Activated CD4-positive, alpha-beta memory T cell treated with anti-CD3 and anti-CD28 coated beads, Interleukin-2, amount 10 ng/mL, durations not matched to agents 7 days and 5 days (primary cell): ENCODE measurements at places on chromosomes 1 and 21.

- no peaks in the 10 kb centered on the region for H3K4me1 ChIP-seq
- no peaks in the 10 kb centered on the region for H3K36me3 ChIP-seq
- DNase-seq, result peak; percentile 78
- H3K27me3 ChIP-seq, result peaks cover 3% of the 10 kb centered on the region
- H3K27ac ChIP-seq, result no peak overlapping the region
These were observed 36.4 kb downstream of the ZNF697 start for GRCh38 chr1:119611701-119612113.

GRCh38 chr1:203440771-203441170 is 34.8 kb upstream of the PRELP start:
- H3K27me3 ChIP-seq, result peaks cover 34% of the 10 kb centered on the region
- H3K4me3 ChIP-seq, result no peak overlapping the region
- DNase-seq, result no peak
- no peaks in the 10 kb centered on the region for H3K4me1 ChIP-seq

- DNase-seq, result no peak
- H3K4me3 ChIP-seq, result no peak overlapping the region
- peaks cover 2% of the 10 kb centered on the region for H3K4me1 ChIP-seq
- peaks cover 8% of the 10 kb centered on the region for H3K36me3 ChIP-seq
- no peak overlapping the region for H3K27ac ChIP-seq
These were observed 29.9 kb downstream of the HLCS start for GRCh38 chr21:36936361-36937135.

DNA sequence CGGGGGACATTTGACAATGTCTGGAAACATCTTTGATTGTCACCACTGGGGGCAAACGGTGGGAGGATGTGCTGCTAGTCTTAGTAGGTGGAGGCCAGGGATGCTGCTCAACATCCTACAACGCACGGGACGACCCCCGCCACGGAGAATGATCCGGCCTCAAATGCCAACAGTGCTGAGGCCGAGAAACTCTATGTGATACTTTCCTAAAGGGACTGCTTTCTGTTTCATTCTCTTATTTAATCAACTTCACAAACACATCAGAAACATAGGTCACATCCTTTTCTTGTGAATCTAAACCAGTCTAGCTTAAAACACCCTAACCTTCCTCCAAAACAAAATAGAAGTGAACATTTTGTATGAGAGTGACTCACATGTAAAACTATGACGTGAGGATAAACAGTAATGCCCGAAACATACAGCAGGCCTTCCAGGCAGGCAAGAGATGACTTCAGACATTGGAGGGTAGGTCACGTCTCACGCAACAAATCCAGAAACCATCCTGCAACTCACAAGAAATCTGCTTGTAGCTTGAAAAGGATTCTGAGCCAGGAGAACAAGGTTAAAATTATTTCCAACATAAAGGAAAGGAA is 37.2 kb upstream of the ETS2 start:
- peak overlapping the region; percentile 97 for H3K27ac ChIP-seq
- peaks cover 23% of the 10 kb centered on the region for H3K27me3 ChIP-seq
- H3K36me3 ChIP-seq, result peaks cover 10% of the 10 kb centered on the region
- H3K4me1 ChIP-seq, result peaks cover 37% of the 10 kb centered on the region

DNA sequence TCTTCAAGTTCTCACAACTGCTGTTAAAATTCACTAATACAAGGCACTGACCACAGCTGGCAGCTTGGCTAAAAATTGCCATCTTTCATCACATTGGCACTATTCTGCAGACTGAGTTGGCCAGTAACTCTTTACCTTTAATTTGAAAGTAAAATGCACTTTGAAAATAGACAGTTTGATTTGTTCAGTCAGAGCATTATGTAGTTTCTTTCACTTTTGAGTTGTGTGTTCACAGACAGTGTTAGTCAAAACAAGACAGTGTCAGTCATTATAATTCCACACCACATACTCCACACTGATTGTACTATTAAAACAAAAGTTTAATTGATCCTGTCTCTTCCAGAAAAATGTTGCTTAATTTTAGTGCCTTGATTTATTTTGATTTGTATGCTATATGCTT is 160.7 kb downstream of the SDCCAG8 start:
- H3K4me3 ChIP-seq, result peak overlapping the region; percentile 8
- peaks cover 51% of the 10 kb centered on the region for H3K4me1 ChIP-seq
- peaks cover 19% of the 10 kb centered on the region for H3K36me3 ChIP-seq
- H3K27me3 ChIP-seq, result no peaks in the 10 kb centered on the region

DNA sequence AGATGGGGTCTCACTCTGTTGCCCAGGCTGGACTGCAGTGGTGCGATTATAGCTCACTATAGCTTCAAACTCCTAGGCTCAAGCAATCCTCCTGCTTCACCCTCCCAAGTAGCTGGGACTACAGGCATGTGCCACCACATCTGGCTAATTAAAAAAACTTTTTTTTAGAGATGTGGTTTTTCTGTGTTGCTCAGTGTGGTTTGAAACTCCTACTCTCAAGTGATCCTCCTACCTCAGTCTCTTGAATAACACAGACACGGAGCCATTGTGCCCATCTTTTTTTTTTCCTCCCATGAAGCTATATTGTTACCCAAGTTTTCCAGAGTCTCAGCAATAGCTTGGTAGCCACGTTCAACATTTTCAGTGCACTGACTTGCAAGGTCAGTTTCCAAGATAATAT is 2.7 kb downstream of the GIPC2 start:
- H3K4me1 ChIP-seq, result peaks cover 27% of the 10 kb centered on the region
- H3K27me3 ChIP-seq, result peaks cover 39% of the 10 kb centered on the region
- H3K27ac ChIP-seq, result no peak overlapping the region

DNA sequence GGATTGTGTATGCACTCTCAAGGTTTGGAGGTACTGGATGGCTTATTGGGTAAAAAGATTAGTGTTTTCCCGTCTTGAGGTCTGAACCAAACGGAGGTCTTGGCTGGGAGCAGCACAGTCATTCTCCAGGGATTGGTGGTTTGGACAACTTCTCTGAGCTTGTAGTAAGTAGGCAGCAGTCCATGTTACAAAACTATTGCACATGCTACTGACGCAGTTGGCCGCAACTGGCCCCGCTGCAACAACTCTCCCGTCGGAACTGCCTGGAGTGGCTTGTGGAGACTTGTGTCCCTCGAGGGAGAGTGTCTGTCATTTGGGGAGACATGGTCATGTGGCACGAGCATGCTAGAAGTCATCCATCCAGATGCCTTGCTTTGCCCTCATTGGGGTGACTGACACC is 276.0 kb downstream of the TM2D1 start:
- no peak overlapping the region for H3K4me3 ChIP-seq
- no peaks in the 10 kb centered on the region for H3K36me3 ChIP-seq
- H3K27ac ChIP-seq, result no peak overlapping the region
- no peak for DNase-seq

DNA sequence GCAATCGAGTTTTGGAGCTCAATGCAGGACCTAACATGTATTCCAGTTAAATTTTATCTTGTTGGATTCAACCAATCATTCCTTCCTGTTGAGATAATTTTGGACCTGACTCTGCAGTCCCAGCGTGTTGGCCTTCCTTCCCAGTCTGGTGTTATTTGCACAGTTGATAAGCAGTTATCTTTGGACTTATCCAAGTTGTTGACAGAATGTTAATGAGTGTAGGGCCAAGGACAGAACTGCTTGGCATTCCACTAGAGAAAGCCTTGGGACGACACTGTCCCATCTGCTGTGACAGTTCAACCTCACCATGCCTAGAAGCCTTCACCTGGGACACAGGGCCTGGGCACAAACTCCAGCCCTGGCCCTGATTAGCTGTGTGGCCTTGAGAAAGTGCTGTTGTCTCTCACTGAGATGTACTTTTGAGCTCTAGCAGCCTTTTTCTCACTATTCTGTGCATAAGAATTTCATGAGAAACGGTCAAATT is 104.1 kb upstream of the SLC25A33 start:
- no peaks in the 10 kb centered on the region for H3K36me3 ChIP-seq
- DNase-seq, result no peak
- peaks cover 2% of the 10 kb centered on the region for H3K4me1 ChIP-seq
- peaks cover 11% of the 10 kb centered on the region for H3K27me3 ChIP-seq

GRCh38 chr1:201360901-201361651 is 16.4 kb downstream of the TNNT2 start:
- H3K27ac ChIP-seq, result no peak overlapping the region
- DNase-seq, result no peak
- H3K4me1 ChIP-seq, result no peaks in the 10 kb centered on the region
- no peak overlapping the region for H3K4me3 ChIP-seq
- H3K36me3 ChIP-seq, result no peaks in the 10 kb centered on the region

DNA sequence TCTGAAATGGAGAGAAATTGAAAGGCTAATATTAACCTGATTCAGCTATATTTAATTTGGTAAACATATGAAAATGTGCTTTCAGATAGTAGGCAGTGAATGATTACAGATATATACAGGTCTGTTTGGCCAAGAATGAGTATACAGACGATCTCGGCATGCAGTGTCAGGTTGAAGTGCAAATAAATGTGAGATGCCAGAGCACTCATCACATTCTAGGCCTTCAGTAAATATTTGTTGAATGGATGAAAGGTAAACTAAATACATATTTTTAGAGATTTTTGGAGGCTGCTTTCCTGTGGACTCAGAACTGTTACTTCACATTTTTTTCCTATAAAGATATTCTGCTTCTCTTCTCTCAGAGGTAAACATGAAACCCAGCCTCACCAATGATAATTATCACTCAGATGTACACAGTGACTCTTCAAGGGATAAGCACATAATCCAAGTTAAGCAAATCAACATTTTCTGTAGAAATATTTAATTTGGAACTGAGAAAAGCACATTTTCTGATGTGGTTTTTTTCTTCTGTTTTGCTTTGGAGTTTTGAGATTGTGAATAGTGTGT is 702.9 kb downstream of the BRINP3 start:
- H3K27ac ChIP-seq, result no peak overlapping the region
- no peaks in the 10 kb centered on the region for H3K4me1 ChIP-seq
- H3K4me3 ChIP-seq, result no peak overlapping the region
- no peak for DNase-seq
- H3K36me3 ChIP-seq, result no peaks in the 10 kb centered on the region

GRCh38 chr1:18118078-18118477 is 10.5 kb downstream of the IGSF21 start:
- H3K36me3 ChIP-seq, result no peaks in the 10 kb centered on the region
- no peak for DNase-seq
- peaks cover 6% of the 10 kb centered on the region for H3K27me3 ChIP-seq

- H3K27ac ChIP-seq, result no peak overlapping the region
- no peak for DNase-seq
- H3K4me1 ChIP-seq, result peaks cover 4% of the 10 kb centered on the region
- H3K27me3 ChIP-seq, result peaks cover 10% of the 10 kb centered on the region
These were observed 58.2 kb downstream of the FNBP1L start for GRCh38 chr1:93506126-93506525.
